NCI-H1092 treated with DMSO at 0.1 percent for 48 hours (cell line): ENCODE measurements at places on chromosomes 11 and 22.

- DNase-seq = no peak
These were observed 197.0 kb upstream of the CADM1 start for GRCh38 chr11:115700981-115701875.

DNA sequence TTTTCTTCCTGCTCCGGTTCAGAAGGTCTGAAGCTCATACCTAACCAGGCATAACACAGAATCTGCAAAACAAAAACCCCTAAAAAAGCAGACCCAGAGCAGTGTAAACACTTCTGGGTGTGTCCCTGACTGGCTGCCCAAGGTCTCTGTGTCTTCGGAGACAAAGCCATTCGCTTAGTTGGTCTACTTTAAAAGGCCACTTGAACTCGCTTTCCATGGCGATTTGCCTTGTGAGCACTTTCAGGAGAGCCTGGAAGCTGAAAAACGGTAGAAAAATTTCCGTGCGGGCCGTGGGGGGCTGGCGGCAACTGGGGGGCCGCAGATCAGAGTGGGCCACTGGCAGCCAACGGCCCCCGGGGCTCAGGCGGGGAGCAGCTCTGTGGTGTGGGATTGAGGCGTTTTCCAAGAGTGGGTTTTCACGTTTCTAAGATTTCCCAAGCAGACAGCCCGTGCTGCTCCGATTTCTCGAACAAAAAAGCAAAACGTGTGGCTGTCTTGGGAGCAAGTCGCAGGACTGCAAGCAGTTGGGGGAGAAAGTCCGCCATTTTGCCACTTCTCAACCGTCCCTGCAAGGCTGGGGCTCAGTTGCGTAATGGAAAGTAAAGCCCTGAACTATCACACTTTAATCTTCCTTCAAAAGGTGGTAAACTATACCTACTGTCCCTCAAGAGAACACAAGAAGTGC, 661 bp upstream of the MALAT1 start:
- DNase-seq = peak; percentile 88

GRCh38 chr22:29861672-29862297, 21.2 kb upstream of the MTMR3 start:
- DNase-seq = no peak

DNA sequence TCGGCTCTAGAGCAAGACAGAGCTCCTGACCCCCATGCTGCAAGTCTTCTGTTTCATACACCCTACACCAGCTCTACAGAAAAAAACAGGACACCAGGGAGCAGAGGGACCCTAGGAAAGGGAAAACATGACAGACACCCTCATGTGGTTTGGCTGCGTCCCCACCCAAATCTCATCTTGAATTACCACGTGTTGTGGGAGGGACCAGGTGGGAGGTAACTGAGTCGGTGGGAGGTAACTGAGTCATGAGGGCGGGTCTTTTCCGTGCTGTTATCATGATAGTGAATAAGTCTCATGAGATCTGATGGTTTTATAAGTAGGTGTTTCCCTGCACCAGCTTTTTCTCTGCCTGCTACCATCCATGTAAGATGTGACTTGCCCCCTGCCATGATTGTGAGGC, 6.6 kb upstream of the C22orf39 start:
- DNase-seq = no peak

GRCh38 chr22:17920145-17920605, 104.2 kb downstream of the MICAL3 start:
- no peak for DNase-seq

DNA sequence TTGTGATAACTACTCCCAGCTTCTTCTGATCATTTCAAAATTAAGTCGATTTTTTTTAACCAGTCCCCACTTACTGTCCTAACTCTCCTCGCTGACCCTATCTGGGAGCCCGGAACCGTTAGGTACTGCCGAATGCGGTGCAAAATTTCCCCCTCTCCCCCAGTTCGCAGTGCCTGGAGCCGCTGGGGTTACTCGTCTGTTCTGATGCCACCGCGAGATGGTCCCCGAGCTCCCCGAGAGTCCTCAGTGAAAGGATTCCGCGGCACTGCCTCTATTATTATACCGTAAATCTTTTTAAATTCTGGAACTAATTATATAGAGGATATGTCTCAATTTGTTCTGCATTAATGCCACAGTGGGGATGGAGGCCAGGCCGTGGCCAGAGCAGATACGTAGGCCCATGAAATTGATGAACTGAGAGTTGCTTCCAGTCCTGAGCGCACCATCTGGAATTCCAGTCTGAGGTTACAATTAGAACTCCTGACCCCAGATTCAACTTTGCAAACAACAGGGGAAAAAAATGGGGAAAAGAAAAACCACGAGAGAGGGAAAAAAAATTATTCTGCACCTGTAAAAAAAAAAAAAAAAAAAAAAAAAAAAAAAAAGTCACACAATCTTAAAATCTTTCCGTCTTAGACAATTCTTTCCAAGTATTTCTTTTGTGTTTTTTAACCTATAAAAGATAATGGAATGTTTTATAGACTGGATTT, 4.3 kb upstream of the WT1 start:
- DNase-seq = no peak

DNA sequence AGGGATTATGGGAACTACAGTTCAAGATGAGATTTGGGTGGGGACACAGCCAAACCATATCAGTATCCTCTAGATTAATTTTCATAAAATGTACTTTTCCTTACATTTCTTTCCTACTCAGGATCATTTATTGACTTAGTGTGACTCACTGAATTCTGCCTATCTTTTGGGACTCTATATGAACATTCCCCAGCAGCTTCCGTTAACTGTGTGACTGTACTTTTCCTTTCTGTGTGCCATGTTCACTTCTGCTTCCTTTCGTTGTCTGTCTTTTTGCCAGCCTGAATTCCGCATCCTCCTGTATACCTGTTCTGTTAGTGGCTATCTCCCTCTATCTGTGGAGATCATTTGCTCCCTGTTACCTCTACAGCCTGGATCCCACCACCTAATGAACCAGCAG, 48.8 kb downstream of the SPECC1L start:
- DNase-seq = no peak

DNA sequence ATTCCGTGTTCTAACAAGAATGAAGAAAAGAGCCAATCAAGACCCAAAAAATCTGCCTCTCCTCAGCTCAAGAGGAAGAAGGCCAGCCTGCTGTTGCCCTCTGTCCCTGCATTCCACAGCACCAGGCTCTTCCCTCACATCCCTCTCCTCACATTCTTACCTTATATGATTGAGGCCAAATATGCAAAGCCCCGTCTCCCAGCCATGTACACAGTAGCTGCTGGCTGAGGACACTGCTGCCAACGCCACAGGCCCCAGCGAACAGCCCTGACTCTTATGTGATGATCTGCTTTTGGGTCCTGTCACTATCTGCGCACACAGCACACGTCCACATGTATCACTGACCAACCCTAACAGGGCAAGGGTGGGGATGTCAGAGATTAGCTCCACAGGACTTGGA, 60.2 kb downstream of the MICAL3 start:
- no peak for DNase-seq
